ENCODE measurements at places on chromosomes 7 and 10. TPM values are rescaled to one million over a fixed set of nuclear protein-coding genes. Genes with fewer than 3 reads are reported as not detected.

Gene COBL
- polyA plus RNA-seq = not detected

Gene MYO1G
- polyA plus RNA-seq = 84.0 TPM

DNA sequence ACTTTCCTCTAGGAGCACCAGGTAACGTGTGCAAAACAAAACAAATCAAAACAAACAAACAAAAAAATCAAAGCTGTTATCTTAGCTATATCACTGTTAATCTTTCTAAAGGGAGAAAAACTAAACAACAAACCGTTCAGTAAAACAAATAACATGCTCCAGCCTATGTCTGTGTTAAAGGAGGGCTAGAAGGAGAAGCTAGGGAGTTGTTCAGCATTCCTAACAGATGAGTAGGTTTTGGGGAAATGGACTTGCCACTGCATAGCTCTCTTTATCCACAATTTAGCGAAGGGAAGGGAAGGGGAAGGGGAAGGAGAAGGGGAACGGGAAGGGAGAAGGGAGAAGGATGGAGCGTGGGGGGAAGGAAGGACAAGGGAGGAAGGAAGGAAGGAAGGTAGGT lies 134.2 kb upstream of the AKR1E2 start:
- no peaks in the 10 kb centered on the region for H3K27me3 ChIP-seq
- no peak for DNase-seq
- H3K36me3 ChIP-seq = no peaks in the 10 kb centered on the region
- peaks cover 10% of the 10 kb centered on the region for H3K4me1 ChIP-seq
- no peak overlapping the region for H3K27ac ChIP-seq

Gene TSPAN15
- not detected for polyA plus RNA-seq

DNA sequence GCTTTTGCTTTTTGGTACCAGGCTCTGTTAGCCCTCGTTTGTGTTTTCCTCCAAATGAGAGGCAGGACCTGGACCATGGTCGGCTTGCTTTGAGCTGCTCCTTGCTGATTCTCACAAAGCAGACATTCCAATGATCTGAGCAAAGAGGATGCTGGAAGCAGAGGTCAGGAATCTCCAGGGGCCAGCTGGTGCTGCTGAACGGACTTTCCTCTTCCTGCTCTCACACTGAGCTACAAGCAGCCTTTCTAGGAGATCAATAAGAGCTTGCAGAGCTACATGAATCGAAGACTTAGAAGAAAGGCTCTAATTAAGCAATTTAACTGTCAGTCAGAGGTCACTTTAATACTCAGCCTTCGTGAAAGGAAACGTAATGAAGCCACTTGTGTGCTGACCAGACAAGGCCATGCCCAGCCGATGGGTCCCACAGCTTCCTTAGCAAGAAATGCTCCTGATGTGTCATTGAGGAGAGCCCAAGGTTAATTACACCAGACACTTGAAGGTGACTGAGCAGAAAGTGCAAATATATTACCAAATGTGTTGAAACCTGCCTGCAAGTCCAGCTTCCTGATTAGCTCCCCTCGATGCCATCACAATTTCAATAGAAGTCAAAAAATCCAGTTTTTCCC lies 151.3 kb upstream of the RSU1 start:
- DNase-seq = no peak
- H3K27ac ChIP-seq = no peak overlapping the region
- H3K36me3 ChIP-seq = no peaks in the 10 kb centered on the region
- no peaks in the 10 kb centered on the region for H3K27me3 ChIP-seq

- H3K4me1 ChIP-seq = no peaks in the 10 kb centered on the region
- no peak overlapping the region for H3K27ac ChIP-seq
- H3K27me3 ChIP-seq = no peaks in the 10 kb centered on the region
- DNase-seq = no peak
- H3K36me3 ChIP-seq = no peaks in the 10 kb centered on the region
Measured at GRCh38 chr10:114262496-114262895, 23.4 kb downstream of the VWA2 start.

GRCh38 chr7:148695953-148696352 lies 2.8 kb upstream of the CUL1 start:
- peaks cover 20% of the 10 kb centered on the region for H3K4me1 ChIP-seq
- peaks cover 3% of the 10 kb centered on the region for H3K27me3 ChIP-seq
- H3K4me3 ChIP-seq = no peak overlapping the region

- H3K27me3 ChIP-seq = no peaks in the 10 kb centered on the region
- no peak overlapping the region for H3K27ac ChIP-seq
- H3K4me3 ChIP-seq = no peak overlapping the region
- no peaks in the 10 kb centered on the region for H3K4me1 ChIP-seq
- H3K36me3 ChIP-seq = no peaks in the 10 kb centered on the region
Measured at GRCh38 chr10:130921911-130922440, 389.5 kb downstream of the TCERG1L start.

Gene GRID1
- polyA plus RNA-seq = not detected

GRCh38 chr10:123930340-123931001 lies 38.9 kb upstream of the CPXM2 start:
- no peaks in the 10 kb centered on the region for H3K4me1 ChIP-seq
- H3K27me3 ChIP-seq = peaks cover 35% of the 10 kb centered on the region
- DNase-seq = no peak
- H3K4me3 ChIP-seq = no peak overlapping the region
- H3K27ac ChIP-seq = no peak overlapping the region

- peaks cover 6% of the 10 kb centered on the region for H3K27me3 ChIP-seq
- peaks cover 8% of the 10 kb centered on the region for H3K4me1 ChIP-seq
- H3K4me3 ChIP-seq = no peak overlapping the region
- no peak for DNase-seq
Measured at GRCh38 chr7:155791214-155791737, 21.0 kb downstream of the SHH start.

- H3K27me3 ChIP-seq = no peaks in the 10 kb centered on the region
- H3K4me1 ChIP-seq = no peaks in the 10 kb centered on the region
- H3K36me3 ChIP-seq = peaks cover 4% of the 10 kb centered on the region
- DNase-seq = no peak
- H3K4me3 ChIP-seq = no peak overlapping the region
Measured at GRCh38 chr10:112766636-112767035, 183.4 kb upstream of the TCF7L2 start.

DNA sequence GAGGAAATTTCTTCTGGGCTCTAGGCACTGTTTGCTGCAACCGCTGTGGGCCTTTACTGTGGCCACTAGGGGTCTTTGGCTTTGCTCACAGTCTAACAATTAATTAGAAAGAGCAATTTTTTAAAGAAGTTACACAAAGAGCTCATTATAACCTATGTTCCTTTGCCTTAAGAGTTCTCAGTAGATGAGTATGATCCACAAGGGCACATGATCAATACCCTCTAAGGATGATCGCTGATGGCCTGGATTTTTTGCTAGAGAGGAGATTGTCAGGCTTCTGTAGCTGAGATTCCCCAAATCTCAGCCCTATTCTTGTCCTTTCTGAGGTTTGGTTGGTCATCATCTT lies 80.8 kb upstream of the RHOBTB1 start:
- no peaks in the 10 kb centered on the region for H3K4me1 ChIP-seq
- no peak for DNase-seq
- no peaks in the 10 kb centered on the region for H3K36me3 ChIP-seq
- H3K27ac ChIP-seq = no peak overlapping the region
- H3K4me3 ChIP-seq = no peak overlapping the region

GRCh38 chr10:72263613-72264241 lies 10.0 kb upstream of the DDIT4 start:
- no peaks in the 10 kb centered on the region for H3K36me3 ChIP-seq
- H3K4me3 ChIP-seq = no peak overlapping the region
- H3K27me3 ChIP-seq = no peaks in the 10 kb centered on the region
- peaks cover 58% of the 10 kb centered on the region for H3K4me1 ChIP-seq
- no peak overlapping the region for H3K27ac ChIP-seq
- no peak for DNase-seq

GRCh38 chr7:132193898-132194297 lies 382.4 kb downstream of the PLXNA4 start:
- DNase-seq = no peak
- H3K4me1 ChIP-seq = no peaks in the 10 kb centered on the region
- no peaks in the 10 kb centered on the region for H3K36me3 ChIP-seq

DNA sequence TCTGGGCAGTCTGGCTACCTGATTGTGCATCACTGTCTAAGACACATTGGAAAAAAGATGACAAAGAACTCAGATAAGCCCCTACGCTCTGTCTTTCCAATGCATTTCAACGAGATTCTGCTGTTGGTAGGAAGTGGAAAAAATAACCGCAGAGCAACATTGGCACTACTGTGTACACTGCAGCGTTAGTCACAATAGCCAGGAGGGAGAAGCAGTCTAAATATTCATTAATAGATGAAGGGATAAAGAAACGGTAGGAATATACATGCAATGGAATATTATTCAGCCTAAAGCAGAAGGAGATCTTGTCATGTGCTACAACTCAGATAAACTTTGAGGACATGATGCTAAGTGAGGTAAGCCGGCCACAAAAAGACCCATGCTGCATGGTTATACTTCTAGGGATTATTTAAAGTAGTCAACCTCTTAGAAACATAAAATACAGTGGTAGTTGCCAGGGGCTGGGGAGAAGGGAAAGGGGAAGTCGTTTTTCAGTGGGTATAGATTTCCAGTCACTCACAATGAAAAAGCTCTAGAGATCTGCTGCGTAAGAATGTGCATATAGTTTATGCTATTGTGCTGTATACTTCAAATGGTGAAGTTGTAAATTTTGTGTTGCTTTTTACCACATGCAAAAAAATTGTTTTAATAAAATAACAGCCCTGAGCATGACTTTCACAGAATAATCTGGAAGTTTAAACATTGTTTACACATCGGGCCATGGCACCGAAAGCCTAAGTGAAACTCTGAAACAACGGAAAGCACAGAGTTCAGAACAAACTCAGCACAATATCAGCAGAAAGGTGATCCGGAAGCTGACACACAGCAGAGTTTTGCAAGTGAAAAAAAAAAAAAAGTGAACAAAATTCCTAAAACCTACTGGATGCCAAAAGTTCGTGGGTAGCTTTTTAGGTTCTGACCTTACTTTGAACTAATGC lies 40.1 kb downstream of the ELMO1 start:
- H3K27ac ChIP-seq = peak overlapping the region; percentile 89
- no peaks in the 10 kb centered on the region for H3K27me3 ChIP-seq
- H3K4me3 ChIP-seq = peak overlapping the region; percentile 72
- H3K36me3 ChIP-seq = peaks cover 9% of the 10 kb centered on the region

Gene BUD31
- polyA plus RNA-seq = 169 TPM

GRCh38 chr10:127485153-127485857 lies 63.8 kb upstream of the NPS start:
- H3K4me3 ChIP-seq = no peak overlapping the region
- DNase-seq = no peak
- H3K4me1 ChIP-seq = no peaks in the 10 kb centered on the region
- H3K27me3 ChIP-seq = peaks cover 44% of the 10 kb centered on the region
- H3K36me3 ChIP-seq = peaks cover 9% of the 10 kb centered on the region
- H3K27ac ChIP-seq = no peak overlapping the region

DNA sequence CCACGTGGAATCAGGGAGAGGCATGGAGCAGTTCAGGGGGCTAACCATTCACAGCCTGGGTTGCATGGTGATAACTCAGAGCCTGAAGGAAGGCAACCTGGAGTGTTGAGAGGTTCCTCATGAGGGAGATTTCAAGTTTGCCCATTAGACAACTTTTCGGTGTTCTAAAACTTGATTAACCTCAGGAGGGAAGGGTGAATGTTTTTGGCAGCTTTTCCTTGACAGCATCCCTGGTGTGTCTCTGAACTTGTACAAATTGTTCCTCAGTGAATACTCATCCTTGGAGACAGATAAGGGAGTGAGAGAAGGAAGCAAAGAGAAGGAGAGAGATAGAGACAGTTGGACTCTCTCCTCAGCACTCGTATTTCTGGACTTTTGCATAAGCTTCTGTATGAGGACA lies at the start of gene OR9A4:
TSS of gene OR9A4 (plus strand) at position 301 of the 400 bp plus-strand sequence. CDS start 2,477 bp downstream, outside the sequence.
- no peaks in the 10 kb centered on the region for H3K36me3 ChIP-seq
- no peaks in the 10 kb centered on the region for H3K4me1 ChIP-seq
- DNase-seq = no peak
- no peak within 1 kb of the TSS for H3K27ac ChIP-seq

DNA sequence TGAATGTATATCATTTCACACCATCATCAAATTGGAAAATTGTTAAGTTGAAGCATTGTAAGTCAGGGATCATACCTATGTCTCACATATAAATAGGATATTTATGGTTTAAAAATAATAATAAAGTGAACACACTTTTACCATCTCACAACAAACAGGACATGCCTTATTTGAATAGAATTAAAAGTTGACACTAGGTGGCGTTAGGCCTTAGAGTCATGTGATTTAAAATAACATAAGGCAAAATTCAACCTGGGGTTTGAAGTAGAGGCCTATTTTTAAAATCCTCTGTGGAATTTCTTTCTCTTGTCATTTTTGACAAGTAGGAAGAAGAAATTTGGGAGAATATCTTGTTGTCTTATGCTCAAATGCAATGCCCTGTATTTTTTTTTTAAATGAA lies 184.7 kb upstream of the PCDH15 start:
- H3K27me3 ChIP-seq = no peaks in the 10 kb centered on the region
- no peaks in the 10 kb centered on the region for H3K4me1 ChIP-seq
- H3K36me3 ChIP-seq = no peaks in the 10 kb centered on the region
- no peak for DNase-seq
- H3K27ac ChIP-seq = no peak overlapping the region

Gene GIMAP1
- 1.0 TPM for polyA plus RNA-seq

- H3K27ac ChIP-seq = peak overlapping the region; percentile 0
- H3K36me3 ChIP-seq = peaks cover 22% of the 10 kb centered on the region
- no peaks in the 10 kb centered on the region for H3K27me3 ChIP-seq
- no peak for DNase-seq
- H3K4me3 ChIP-seq = no peak overlapping the region
Measured at GRCh38 chr7:91005024-91005423, 259.2 kb upstream of the FZD1 start.

DNA sequence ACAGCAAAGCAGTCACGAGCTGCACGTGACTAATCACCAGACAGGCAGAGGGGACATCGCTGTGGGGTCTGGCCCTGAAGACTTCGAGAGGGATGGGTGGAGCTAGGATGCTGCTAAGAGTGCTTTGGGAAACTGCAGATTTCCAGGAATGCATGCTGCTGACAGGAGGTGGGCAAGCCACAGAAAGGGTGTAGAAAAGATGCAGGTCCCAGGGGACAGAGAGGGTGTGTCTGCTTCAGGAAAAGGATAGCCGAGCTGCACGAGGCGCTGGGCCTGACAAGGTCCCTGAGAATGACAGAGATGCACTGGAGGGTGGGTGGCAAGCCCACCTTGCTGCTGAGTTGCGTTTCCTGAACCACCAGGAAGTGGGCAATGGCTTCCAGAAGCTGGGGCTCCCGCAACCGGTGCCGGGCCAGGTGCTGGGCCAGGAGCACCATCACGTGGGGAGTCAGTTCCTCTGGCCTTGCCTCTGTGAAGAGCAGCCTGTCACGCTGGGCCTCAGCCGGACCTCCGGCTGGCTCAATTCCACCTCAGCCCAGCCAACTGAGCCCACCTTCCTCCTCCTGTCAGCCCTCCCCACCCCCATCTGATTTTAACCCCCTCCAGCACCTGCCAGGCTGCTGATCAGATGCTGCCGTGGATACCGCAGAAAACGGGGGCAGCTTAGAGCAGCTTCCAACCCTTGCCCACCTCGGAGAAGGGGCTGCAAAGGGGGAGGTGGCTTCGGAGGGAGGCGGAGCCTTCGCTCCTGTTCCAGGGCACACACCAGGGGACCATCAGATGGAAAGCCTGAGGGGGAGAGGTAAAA lies 2.2 kb downstream of the FASTK start:
- H3K27ac ChIP-seq = peak overlapping the region; percentile 31
- H3K36me3 ChIP-seq = peaks cover 9% of the 10 kb centered on the region
- H3K4me3 ChIP-seq = peak overlapping the region; percentile 84
- DNase-seq = no peak
- peaks cover 28% of the 10 kb centered on the region for H3K4me1 ChIP-seq

Data from naive B cell (primary cell).